Activated CD8-positive, alpha-beta T cell treated with anti-CD3 and anti-CD28 coated beads, Interleukin-2, amount 10 ng/mL, durations not matched to agents 7 days and 5 days (primary cell): ENCODE measurements at places on chromosomes 11 and 22. TPM values are rescaled to one million over a fixed set of nuclear protein-coding genes. Genes with fewer than 3 reads are reported as not detected.

C11orf91 gene
- not detected for total RNA-seq

MMP27 gene
- total RNA-seq = not detected

DSCAML1 gene
- 0.37 TPM for total RNA-seq

CCDC188 gene
- not detected for total RNA-seq

APLNR gene
- not detected for total RNA-seq

CD3D gene
- 541 TPM for total RNA-seq

NRIP3 gene
- total RNA-seq = 0.47 TPM

OR5P2 gene
- total RNA-seq = not detected

FUT4 gene
- 6.5 TPM for total RNA-seq

WEE1 gene
- total RNA-seq = 73.3 TPM

TUB gene
- total RNA-seq = not detected

ACTN3 gene
- not detected for total RNA-seq

RAG2 gene
- not detected for total RNA-seq

KRTAP5-9 gene
- not detected for total RNA-seq

GAB4 gene
- total RNA-seq = not detected

LDHAL6A gene
- total RNA-seq = not detected

SNU13 gene
- 200 TPM for total RNA-seq

CHRNA10 gene
- total RNA-seq = 3.0 TPM

LDLRAD3 gene
- not detected for total RNA-seq

RIMBP3B gene
- total RNA-seq = 0.18 TPM

CD3G gene
- 227 TPM for total RNA-seq

CABP4 gene
- total RNA-seq = 1.9 TPM

BIK gene
- 2.0 TPM for total RNA-seq

SPDYC gene
- not detected for total RNA-seq

DRICH1 gene
- 0.29 TPM for total RNA-seq

MRGPRF gene
- not detected for total RNA-seq

RAB39A gene
- not detected for total RNA-seq

CD44 gene
- 399 TPM for total RNA-seq

OR8U1 gene
- total RNA-seq = not detected

TMEM191C gene
- total RNA-seq = 1.1 TPM

OR4A16 gene
- total RNA-seq = not detected

ATG2A gene
- 23.1 TPM for total RNA-seq

BRD1 gene
- total RNA-seq = 43.0 TPM

MUC6 gene
- total RNA-seq = not detected

IL18BP gene
- 16.2 TPM for total RNA-seq

APOA4 gene
- total RNA-seq = not detected

PTPN5 gene
- total RNA-seq = not detected

C22orf31 gene
- total RNA-seq = not detected

OR10V1 gene
- total RNA-seq = not detected

SUSD2 gene
- total RNA-seq = 1.9 TPM

OR10A2 gene
- total RNA-seq = not detected
